ENCODE measurements at places on chromosomes 2 and 18.
A peak's percentile ranks its signal among the peaks of the same experiment; 100 is the strongest.

DNA sequence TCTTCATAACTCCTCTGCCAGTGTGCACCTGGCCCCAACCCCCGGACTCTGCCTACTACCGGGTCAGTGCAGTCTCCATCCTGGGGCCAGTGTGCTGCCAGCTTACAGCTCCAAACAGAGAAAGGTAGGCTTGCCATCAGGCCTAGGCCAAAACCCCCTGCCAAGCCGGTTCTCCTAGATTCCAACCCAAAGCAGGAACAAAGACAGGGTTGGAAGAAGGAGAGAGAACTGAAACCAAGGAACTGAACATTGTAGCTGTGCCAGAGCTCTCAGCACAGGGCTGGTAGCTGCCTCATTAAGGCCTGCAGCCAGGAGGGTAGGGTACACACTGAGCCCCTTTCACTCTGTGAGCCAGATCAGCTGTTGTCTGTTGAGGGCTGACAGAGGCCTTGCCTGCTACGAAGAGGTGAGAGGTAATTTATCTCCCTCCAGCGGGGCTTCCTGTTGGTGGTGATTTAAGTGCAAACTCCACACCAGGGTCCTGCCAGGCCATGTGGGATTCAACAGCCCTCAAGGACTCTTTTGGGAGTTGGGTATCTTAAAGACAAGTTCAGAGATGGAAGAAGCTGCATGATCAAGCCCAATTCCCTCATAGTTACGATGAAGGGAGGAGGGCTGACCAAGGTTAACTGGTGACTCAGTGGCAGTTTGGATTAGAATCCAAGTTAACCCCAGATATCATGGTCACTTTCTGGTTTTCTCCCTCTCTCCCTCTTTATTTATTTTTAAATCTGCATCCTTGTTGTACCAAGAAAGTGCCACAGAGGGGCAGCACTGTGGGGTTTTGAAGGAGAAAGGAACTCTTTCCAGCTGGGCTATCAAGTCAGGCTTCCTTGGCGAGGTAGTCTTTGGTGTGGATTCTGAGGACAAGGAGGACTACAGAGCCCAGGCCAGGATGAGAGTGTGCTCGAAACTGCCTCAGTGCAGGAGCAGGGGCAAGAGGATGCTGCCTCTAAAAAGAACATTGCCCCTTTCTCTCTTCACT is 48.1 kb downstream of the CYRIA start:
- no peak for DNase-seq

DNA sequence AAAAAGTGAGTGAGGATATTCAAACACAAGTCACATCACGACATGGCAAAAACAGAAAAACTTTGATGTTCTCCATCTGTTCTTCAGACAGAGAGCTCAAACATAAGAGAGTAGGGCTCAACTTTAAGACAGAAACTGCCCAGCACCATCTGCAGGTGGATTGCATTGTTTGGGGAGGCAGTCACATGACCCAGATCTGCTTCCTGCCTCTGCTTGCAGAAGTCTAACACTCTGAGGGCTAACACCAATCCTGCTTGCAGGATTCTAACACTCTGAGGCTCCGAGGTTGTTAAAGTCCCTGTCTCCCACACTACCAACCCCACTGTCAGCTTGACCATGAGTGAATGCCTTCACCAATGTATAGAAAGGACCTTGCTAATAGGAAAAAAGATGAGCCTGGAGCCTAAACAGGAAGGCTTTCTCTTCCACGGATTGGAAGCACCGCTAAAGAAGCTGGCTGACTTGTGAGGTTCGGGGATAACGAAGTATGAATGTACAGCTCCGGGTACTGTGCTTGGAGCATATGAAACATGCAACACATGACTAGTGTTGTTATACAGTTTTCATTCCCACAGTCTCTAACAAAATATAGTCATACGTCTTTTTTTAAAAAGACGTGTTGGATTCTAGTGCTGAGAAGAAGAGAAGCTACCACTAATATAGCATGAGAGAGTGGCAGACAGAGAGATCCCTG is 176.6 kb upstream of the CREB1 start:
- peak; percentile 0 for DNase-seq

DNA sequence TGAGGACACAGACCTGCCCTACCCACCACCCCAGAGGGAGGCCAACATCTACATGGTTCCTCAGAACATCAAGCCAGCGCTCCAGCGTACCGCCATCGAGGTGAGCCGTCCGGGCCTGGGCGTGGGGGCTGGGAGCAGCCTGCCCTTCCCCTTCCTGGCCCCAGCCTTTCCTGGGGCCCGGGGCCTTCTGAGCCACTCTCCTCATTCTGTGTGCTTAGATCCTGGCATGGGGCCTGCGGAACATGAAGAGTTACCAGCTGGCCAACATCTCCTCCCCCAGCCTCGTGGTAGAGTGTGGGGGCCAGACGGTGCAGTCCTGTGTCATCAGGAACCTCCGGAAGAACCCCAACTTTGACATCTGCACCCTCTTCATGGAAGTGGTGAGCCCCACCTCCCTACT is 157.9 kb downstream of the DYSF start:
- DNase-seq = no peak

DNA sequence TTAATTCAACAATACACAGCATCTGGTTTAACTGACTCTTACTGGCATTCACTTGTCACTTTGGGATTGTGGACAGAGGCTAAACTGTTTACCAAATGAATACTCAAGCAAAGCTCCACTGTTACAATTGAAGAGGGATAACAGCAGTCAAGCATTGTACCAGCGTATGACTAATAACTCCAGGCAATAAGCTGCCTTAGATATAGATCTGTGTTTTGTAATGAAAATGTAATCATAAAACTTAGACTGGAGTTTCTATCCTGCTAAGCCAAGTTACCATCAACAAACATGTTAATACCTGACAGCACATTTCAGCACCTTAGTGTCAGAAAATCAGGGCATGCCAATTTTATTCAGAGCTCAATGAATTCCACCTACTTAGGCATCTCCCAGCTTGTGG is 889.5 kb downstream of the EPHA4 start:
- no peak for DNase-seq

- DNase-seq = peak; percentile 62
Observed at GRCh38 chr2:231687133-231687852, 21.0 kb upstream of the PTMA start.

GRCh38 chr2:9280224-9280623 is 73.6 kb downstream of the ASAP2 start:
- no peak for DNase-seq

DNA sequence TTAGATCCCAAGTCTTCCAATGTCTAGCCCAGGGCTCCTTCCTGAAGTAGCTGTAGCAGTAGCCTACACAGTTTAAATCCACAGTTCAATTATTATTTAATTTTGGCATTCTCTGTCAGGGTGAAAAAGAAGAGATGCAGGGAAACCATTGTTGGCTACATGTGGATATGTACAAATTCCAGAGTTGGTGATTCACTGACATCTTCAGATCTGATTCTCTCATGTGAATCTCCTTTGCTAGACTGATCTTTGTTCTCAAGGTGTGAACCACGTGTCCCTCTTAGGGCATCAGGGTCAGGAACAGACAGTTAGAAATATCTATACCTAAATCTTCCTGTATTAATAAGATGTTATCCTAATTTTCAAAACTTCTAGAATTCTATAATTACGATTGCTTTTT is 36.7 kb downstream of the ADCYAP1 start:
- DNase-seq = no peak

- no peak for DNase-seq
Observed at GRCh38 chr2:236172255-236173035, 4.3 kb upstream of the GBX2 start.
